SW480 (cell line): ENCODE measurements at places on chromosomes 3 and 15.

GRCh38 chr15:27061739-27062138 lies 90.8 kb downstream of the GABRG3 start:
- DNase-seq: no peak

GRCh38 chr3:176275113-176275512 lies 922.2 kb downstream of the TBL1XR1 start:
- DNase-seq: no peak

GRCh38 chr3:58386626-58387365 lies 46.8 kb downstream of the PDHB start:
- no peak for DNase-seq

- no peak for DNase-seq
Observed at GRCh38 chr3:37816271-37816670, 45.4 kb upstream of the CTDSPL start.

DNA sequence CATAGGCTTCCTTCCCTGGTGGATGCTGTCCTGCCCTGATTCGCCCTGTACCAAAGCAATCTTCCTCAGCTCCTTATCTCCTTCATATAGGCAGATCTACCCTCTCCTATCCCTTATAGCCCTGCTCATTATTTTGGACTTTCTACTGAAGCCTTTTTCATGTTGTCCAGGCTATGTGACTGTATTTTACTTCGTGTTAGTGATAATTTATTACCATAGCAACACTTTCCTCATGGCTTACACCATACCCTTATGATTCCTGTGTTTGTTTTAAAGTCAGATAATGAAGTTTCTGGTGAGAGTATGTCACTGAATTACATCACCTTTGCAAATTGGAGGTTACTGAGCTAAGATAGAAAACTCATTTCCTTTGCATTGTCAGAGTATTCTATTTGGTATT lies 352.6 kb downstream of the NLGN1 start:
- no peak for DNase-seq

DNA sequence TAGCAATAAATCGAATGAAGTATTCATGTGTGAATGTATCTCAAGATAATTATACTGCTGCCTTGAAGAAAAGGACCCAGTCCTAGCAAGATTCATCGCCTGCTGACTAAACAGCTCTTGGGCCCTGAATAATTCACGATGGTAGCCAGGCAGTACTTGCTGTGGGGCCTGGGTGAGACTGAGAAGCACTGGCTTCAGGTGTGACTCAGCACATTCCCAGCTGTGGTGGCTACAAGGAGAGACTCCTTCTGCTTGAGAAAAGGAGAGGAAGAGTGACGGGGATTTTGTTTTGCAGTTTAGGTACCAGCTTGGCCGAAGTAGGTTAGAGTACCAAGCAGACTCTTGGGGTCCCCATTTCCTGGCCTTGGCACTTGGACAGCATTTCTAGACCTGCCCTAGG lies 47.6 kb upstream of the CD200R1L start:
- DNase-seq: no peak

- no peak for DNase-seq
Observed at GRCh38 chr3:195365371-195365770, 77.4 kb downstream of the ACAP2 start.

GRCh38 chr15:77035999-77036471 lies 34.9 kb downstream of the TSPAN3 start:
- no peak for DNase-seq

DNA sequence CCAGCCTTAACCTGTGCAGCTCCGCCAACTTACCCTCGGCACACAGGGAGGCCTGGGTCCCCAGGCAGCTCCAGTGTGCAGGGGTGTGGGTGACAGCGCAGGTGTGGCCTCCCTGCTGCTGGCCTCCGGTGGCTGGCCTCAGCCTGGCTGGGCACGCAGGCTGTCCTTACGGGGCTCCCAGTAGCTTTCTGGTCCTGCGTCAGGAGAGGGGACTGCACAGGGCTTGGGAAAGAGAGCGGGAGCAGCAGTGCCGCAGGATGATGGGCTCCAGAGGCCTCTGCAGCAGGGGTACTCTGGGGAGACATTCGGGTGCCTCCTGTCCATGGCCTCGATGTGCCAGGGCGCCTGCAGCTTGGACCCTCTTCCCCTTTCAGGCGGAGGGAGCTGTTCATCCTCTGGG lies 9.4 kb downstream of the APBA2 start:
- DNase-seq: no peak

DNA sequence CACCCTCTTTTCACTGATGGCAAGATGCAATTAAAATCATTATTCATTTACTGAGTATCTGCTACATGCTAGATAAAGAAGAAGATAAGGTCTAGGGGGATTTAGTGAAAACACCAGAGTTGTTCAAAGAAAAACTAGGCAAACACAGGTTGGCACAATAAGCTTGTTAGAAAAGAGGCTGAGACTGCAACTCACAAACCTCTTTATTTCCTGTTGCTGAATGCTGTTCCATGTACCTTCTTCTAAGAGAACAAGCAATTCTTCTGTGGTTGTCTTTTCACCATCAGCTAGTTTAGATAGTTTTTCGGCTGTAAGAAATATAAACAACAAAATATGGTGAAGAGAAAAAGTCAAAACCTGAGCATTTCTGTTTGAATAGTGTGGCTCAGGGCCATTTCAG lies 61.1 kb downstream of the EIF3J start:
- DNase-seq: no peak

- no peak for DNase-seq
Observed at GRCh38 chr3:182765287-182765686, 28.0 kb upstream of the ATP11B start.

- no peak for DNase-seq
Observed at GRCh38 chr3:20405231-20405630, 219.2 kb upstream of the SGO1 start.

GRCh38 chr15:99426431-99427105 lies 139.2 kb upstream of the MEF2A start:
- DNase-seq: peak; percentile 63

DNA sequence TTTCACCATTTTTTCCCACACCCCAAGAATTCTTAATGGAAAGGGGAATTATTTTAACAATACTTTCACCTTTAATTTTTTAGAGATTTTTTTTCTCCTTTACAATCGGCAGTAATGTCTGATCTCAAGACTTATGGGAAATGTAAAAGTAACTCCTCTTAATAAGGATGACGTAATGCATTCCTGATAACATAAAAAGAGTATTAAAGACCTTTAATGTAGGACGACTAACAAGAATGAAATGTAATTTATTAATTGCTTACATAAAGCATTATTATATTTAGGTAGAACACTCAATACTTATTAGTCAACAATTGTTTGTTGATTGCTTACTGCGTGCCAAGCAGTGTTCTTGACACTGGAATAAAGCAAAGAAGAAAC lies 416.8 kb upstream of the NAALADL2 start:
- DNase-seq: no peak

DNA sequence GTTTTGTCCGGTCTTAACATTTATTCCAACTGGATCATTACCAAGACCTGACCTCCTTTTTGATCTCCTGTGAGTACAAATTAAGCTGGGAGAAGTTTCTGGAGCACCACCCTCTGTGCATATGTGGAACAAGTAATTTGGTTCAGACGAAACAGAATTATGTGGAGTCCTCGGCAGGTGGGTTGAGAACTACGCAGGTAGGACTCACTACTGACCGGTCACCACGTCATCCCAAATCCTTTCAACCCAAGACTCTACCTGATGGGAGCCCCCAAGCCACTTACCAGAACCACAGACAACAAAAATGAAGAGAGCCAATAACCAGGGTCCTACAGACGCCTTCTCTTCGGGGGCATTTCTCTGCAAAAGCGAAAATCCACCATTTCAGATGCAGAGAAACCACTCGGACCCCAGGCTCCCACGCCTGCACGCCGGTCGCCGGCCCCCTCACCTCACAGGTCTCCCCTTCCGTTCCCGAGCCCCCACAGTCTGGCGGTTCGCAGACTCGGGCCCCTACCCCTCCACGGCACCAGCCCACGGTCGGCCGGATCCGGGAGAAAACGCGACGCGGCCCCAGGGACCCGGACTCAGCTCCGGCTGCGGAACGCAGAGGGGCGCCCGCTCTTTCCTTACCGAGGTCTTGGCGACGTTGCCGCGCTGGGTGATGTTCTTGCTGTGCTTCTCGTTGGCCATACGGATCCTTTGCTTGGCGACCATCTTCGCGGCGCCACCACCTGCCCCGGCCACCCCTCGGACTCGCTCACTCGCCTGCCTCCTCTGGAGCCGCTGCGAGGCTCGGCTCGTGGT lies 674 bp downstream of the SERP1 start:
- peak; percentile 57 for DNase-seq

GRCh38 chr3:42216931-42217333 lies 49.1 kb downstream of the CCK start:
- no peak for DNase-seq

GRCh38 chr15:28260722-28261121 lies 61.3 kb downstream of the HERC2 start:
- no peak for DNase-seq

DNA sequence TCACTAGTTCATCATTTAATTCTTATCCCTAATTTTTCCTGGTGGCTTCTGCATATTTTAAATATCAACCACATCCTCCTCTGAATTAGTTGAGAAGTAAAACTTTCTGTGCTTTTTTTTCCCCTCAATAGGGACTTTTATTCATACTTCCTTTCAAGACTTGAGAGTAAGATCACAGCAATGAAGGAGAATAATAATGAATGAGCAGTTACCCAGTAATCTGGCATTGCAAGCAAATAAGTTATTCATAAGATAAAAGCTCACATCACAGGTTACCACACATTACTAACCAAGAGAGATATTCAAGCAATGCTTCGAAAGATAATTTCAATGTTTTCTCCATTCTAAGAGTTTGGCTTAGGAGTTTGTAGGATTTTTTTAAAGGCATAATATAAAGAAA lies 50.3 kb downstream of the BTLA start:
- no peak for DNase-seq

DNA sequence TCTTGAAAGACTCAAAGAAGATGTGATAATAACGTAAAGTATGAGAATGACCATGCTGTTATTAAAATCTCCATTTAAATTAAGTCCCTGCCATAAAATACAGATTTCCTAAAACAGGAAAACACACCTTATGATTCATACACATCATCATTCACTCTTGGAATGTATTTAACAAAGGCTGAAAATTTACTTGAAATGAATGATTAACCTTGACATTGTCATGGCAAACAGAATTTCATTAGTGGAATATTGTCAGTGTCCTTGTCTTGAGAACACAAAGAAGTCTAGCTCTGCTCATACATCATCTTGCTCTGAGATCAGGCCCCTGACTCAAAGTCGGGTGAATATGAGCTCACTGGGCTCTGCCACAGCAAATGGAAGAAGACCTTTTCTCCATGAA lies 313.9 kb downstream of the FGF12 start:
- DNase-seq: no peak

GRCh38 chr15:51801391-51801835 lies 28.0 kb upstream of the TMOD3 start:
- peak; percentile 15 for DNase-seq

DNA sequence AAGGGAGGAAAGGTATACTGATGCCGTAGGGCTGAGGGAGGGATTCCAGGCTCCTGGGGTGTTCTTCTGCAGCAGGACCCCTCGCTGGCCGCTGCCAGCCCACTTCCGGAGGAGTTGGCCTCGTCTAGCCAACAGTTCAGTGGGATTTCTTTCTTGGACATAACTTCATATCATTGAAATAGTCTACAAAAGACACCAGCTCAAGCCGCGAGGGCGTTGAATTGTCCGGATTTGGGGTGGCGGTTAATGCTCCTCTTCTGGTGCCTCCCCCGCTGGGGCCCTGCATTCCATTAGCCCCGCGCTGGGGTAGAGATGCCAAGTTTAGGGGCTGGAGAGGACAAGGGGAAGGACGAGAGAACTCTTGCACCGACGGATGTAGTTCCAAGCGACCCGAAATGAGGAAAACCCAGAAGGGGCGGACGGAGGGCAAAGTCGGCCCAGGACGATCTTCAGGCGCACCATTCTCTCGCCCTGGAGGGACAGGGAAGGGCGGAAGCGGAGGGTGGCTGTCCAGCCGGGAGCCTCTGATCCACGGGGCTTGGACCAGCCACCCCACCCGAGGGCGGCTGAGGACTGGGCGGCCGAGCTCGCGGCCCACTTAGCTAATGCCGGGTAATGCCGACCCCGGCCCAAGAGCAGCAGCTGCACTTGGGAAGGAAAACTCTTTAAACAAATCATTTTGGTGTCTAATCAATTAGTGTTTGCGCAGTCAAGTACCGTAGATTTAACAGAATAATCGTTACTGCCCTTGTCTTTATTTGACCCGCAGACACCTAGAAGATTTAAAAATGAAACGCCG lies 4.7 kb upstream of the ONECUT1 start:
- no peak for DNase-seq

GRCh38 chr3:171614318-171614921 lies 154.2 kb upstream of the TNIK start:
- no peak for DNase-seq

GRCh38 chr15:90326441-90326840 lies 25.6 kb upstream of the ZNF774 start:
- no peak for DNase-seq

- DNase-seq: peak; percentile 65
Observed at GRCh38 chr3:51539291-51539941, 897 bp downstream of the RAD54L2 start.

DNA sequence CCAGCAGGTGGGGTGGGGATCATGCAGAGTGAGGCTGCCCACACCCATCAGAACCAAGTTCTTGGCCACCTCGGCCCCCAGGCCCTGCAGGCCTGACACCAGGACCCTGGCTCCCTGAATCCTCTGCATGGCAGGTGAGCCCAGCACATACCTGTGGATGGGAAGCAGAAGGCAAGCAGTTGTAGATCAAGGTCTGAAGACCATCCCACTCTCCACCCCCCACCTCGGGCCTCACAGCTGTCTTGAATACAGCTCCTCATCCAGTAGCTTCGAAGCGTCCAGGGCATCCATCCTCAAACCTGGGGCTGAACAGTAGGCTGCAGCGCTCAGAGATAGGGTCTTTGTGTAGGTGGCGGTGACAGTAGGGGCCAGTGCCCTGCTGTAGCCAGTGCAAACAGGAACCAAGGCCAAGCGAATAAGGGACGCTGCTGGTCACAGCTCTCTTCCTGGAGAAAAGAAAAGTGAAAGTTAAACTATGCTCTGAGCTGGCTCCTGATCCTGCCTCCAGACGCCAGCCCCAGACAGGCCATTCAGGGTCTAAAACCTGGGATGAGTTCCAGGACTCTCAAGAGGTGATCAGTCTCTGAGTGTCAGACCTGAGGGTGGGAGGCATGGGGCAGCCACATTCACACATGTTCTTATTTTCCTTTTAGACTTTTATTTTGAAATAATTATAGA lies at the start of gene UBA7:
TSS of gene UBA7 (minus strand) at position 457 of the 678 bp plus-strand sequence. CDS start at position 291, 166 bp downstream.
- peak; percentile 19 for DNase-seq

DNA sequence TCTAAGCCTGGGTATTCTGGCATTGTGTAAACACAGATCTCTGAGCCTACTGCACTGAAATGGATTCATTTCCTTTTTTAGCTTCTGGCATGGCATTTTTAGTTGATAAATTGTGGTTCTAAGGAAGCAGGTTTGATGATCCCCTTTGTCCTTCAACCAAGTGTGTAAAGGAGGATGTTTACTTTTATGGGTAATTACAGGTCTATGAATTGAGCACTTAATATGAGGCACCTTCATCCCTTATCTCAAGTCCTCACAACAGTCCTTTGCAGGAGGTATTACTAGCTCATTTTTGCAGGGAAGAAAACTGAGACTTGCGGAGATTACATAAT lies 30.8 kb upstream of the ZBTB38 start:
- DNase-seq: no peak
